ENCODE measurements at places on chromosomes 6 and 20.
A peak's percentile ranks its signal among the peaks of the same experiment; 100 is the strongest.

DNA sequence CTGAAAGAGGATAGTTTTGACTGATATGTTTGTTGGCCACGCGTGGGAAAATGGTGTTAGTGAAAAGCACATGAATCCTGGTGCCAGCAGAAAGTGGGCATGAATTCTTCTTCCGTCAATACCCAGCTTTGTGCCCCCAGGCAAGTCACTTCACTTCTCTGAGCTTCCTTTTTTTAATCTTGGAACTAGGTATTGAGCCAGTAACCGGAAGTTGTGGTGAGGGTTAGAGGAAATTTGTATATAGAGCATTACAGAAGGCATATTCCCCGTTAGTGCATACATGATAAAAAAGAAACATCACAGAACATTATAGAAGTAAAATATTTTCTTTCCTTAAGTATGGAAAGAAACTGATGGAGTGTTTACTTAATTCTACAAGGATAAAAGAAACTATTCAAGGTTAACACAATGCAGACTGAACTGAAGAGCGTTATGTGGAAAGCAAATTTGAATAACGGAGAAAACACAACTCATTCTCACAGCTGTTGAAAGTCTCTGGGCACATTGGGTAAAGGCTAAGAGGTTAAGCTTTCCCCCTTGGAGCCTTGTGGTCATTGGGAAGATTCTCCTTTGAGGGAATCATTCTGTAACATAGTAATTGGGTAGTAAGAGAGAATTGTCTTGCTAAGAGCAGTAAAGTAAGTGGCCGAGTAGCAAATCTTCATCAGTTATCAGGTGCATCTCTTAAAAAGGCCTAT lies 223.1 kb downstream of the BCAS1 start:
- DNase-seq, result no peak

DNA sequence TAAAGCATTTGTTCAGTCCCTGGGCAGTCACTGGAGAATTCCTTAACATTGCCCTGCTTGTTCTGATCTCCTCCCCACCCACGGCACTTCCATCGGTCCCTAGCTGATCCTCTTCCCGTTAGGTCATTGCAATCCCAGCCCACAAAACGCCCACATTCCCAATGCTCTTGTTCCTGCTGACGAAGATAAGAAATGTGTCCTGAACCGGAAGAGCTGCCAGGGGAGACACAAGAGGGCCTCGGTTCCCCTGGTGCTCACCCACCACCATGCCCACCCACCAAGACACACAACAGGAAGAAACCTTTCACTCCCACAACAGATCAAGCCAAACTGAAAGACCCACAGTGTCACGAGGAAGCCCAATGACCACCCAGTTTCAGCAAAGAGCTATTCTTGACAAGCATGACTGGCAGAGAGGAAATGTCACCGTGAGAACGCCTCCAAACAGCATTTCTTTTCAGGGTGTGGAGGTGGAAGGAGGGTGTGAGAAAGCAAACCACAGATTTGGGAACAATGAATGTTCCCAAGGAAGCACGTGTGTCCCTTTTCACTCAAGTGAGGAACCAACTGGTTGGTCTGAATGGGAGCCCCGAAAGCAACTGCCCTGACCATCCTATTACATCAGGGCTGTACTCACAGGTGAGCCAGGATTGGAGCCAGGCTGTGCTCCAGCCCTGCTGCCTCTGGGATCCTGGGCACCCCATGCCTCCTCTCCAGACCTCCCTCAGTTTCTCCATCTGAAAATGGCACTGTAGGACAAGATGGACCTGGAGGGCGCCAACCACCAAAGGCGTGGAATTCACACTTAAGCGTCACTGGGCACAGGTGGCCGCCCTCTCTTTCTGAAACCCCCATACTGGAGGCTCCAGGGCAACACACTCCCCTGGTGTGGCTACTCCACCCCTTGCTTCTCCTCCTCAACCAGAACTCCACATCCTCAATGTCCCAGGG lies 97.5 kb downstream of the ZMYND8 start:
- no peak for DNase-seq

GRCh38 chr6:155968921-155969320 lies 513.3 kb upstream of the NOX3 start:
- no peak for DNase-seq

DNA sequence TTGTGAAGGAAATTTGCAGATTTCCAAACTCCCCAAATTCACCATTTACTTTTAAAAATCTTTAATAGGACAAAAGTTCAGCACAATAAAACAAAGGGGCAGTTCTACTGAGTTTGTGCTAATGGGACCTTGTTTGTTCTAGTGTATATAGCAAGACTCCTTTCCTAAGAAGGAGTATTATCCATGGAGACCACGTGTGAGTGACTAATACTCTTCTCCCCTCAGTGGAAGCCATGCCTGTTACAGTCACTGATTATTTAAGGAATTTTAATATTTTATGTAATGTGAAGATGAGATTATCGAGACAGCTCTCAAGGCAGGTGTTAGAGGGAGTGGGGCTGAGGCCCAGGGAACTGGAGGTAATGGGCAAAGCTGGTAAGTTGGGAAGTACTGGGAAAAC lies 16.4 kb upstream of the QKI start:
- DNase-seq, result no peak

DNA sequence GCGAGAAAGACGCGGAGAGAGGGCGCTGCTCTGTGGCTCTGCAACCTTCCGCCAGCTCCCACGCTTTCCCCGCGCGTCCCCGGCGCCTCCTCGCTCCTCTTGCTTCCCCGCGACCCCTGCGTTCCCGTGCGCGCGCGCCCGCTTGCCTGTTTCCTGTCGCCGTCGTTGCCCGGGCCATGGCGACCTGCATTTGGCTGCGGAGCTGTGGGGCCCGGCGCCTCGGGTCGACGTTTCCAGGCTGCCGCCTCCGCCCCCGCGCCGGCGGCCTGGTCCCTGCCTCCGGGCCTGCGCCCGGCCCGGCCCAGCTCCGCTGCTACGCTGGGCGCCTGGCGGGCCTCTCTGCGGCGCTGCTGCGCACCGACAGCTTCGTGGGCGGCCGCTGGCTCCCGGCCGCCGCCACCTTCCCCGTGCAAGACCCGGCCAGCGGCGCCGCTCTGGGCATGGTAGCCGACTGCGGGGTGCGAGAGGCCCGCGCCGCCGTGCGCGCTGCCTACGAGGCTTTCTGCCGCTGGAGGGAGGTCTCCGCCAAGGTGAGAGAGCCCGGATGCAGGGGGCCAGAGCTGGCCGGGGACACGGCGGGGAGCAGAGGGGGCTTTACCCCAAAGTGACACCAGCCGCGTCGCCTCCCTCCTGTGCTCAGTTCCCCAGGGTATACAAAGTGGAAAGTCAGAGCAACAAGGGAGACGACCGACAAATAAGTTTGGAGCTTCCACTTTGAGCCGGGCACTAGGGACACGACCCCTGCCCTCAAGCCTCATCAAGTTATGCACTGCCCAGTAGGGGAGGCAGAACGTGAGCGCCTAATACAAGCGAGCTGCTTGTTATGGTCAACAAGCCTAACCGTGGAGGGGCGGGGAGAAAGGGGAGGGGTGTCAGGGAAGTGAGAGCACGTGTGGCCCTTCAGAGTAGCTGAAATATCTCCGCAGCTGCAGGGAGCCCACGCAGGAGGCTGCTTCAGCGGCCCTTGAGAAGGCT lies at the start of gene ALDH5A1:
Gene ALDH5A1, plus strand, starts transcription at position 149 of the 975 bp plus-strand sequence. Its CDS starts 28 bp downstream, at position 177.
- peak; percentile 68 for DNase-seq

GRCh38 chr6:3517350-3517749 lies 60.5 kb upstream of the SLC22A23 start:
- DNase-seq, result no peak

DNA sequence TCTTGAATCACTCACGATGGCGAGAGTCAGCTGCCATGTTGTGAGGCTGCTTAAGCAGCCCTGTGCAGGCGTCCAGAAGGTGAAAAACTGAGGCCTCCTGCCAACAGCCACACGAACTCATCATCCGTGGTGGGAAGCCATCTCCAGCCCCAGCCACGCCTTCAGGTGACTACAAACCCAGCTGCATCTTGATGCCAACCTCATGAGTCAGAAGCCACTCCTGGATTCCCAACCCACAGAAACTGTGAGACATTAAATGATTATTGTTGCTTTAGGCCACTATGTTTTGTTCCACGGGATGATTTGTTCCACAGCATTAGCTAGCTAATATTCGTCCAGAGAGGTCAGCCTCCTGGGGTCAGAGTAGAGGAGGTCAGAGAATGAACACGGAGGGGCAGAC lies 80.5 kb downstream of the SNX5 start:
- no peak for DNase-seq
